ENCODE measurements at places on chromosomes 1 and 21.

DNA sequence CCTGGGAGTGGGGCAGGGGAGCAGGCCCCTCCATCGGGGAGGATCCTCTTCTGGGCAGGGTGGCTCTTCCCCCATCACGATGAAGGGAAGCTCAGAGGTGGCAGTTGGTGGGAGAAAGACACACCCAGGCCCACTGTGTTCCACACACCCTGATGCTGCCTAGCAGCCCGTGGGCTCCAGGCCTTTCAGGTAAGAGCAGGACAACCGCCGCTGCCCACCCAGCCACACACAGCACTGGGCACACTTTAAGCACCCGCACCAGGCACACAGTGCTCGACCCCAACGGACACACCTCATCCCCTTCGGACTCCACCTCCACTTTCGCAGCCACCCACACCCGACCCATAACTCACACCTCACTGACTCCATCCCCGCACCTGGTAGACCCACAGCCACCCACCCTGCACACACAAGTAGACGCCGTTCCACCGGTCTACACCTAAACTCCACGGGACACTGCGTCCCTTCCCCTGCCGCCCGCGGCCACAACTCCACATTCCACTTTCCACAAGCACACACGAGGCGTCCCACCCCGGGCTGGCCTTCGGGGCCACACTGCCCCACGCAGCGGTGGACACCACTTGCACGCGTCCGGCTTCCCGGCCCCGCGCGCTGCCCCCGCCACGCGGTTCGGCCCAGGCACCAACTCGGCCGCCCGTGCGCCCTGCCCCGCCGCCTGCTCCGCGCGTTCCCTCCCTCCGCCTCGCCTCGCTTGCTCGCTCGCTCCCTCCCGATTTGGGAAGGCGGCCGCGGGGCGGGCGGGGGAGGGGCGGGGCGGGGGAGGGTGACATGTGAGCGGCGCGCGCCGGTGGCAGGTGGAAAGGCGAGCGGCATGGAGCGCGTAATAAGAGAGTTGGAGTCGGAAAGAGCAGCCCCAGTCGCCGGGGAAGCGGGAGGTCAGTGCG lies at the start of gene KCNQ4:
Gene KCNQ4, plus strand, starts transcription at position 787 of the 905 bp plus-strand sequence. CDS start 307 bp downstream, outside the sequence.
- no peak for DNase-seq

- no peak for DNase-seq
These were observed 6.4 kb downstream of the CTPS1 start for GRCh38 chr1:40985875-40986274.

DNA sequence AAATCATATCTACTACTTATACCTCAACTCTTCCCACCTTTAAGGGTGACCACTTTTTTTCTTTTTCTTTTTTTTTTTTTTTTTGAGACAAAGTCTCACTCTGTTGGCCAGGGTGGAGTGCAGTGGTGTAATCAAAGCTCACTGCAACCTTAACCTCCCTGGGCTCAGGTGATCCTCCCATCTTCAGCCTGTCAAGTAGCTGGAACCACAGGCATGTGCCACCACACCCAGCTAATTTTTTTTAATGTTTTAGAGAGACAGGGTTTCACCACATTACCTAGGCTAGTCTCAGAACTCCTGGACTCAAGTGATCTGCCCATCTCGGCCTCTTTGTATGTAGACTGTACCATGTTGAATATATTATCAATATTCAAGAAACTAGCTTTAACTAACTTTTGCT lies 39.4 kb downstream of the NRDC start:
- no peak for DNase-seq

DNA sequence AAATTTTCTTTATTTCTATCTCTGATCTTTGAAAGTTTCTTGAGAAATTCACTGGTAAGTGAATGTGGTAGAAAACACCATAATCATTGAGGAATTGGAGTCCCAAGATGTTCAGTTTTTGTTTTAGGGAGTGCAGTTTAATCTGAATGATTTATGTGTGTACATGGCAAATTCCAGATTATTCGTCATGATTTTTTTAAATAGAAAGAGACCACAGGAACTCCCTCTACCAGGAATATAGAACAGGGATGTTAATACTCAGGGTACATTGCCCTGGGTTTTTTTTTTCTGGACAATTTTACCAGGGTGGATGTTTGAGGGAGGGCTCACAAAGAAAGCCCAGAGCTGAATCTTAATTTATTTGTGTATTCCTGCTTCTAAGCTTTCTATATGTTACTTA lies 109.0 kb downstream of the VPS13D start:
- no peak for DNase-seq

DNA sequence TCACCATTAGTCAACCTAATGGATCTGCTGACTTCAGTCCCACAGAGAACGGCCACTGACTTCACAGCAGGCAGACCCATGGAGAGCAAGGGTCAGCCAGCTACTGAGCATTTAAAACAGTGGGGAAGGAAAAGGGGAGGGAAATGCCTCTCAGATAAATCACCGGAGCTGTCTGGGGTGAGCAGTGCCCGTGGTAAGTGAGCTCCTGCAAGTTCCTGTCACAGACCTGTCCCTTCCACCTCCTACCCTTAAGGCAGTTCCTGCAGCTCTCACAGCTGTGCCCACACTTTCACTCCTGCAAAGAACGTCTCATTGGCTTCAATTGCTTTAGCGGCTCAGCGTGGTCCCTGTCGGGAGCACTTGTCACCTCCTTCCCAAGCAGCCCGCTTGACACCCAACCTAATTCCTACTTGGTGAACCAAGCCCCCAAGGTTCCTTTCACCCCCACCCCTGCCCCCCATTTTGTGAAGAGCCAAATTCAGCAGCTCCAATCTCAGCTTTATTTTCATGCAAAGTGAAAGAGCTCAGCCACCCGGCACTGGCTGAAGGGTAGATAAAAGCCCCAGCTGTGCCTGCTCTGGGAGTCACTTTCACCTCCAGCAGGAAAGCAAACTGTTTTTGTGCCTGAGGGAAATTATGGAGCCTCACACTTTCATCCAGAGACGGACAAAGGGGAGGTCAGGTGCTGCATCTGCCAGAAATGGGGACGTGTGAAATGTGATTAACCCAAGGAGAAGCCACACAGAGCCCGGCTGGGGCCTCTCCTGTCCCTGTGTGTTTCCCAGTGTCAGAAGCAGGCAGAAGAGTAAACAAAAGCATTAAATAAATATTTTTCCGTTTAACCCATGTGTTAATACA lies 306.2 kb downstream of the TTLL7 start:
- no peak for DNase-seq

DNA sequence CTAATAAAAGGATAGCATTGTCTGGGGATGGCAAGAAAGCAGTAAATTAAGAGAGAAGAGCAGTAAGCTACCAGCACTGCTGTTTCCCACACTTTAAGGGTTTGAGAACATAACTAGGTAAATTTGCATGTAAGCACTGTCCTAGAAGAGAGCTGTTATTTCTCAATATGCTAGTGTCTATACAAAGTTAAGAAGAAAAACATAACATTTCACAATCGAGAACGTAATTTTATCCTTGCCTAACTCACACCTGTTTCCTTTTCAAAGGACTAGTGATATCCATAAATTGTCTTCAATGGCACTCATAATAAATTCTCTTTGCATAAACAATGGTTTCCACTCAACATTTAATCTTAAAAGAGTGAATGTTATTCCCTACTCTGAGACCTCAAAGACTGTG lies 576.0 kb downstream of the PTBP2 start:
- DNase-seq, result no peak
